Esophagus muscularis mucosa (tissue), 4 donors: ENCODE measurements at places on chromosomes 3 and 15. TPM values are rescaled to one million over a fixed set of nuclear protein-coding genes. Genes with fewer than 3 reads are reported as not detected.
A peak's percentile ranks its signal among the peaks of the same experiment; 100 is the strongest.

The INKA1 gene
- total RNA-seq = 3.5 TPM

The GABRG3 gene
- not detected for total RNA-seq

The CIP2A gene
- total RNA-seq = 2.0 TPM

The CASR gene
- total RNA-seq = not detected

The TM6SF1 gene
- 6.2 TPM for total RNA-seq

The SLC12A8 gene
- total RNA-seq = 0.46 TPM

DNA sequence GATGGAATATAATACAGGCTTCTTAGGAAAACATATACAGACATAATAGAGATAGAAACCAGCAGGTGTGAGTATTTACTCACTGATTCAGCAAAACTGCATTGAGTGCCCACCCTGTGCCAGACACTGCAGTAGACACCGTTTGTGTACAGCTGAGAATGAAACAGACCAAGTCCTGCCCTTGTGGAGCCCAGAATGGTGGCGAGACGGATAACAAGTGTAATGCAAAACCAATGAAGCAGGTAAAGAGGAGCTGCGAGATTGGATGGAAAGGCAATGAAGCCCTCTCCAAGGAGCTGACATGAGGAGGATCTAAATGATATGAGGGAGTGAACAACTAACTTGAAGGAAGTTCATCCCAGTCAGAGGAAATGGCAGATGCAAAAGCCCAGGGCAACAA lies 256.4 kb downstream of the MEX3B start:
- DNase-seq = peak; percentile 84

DNA sequence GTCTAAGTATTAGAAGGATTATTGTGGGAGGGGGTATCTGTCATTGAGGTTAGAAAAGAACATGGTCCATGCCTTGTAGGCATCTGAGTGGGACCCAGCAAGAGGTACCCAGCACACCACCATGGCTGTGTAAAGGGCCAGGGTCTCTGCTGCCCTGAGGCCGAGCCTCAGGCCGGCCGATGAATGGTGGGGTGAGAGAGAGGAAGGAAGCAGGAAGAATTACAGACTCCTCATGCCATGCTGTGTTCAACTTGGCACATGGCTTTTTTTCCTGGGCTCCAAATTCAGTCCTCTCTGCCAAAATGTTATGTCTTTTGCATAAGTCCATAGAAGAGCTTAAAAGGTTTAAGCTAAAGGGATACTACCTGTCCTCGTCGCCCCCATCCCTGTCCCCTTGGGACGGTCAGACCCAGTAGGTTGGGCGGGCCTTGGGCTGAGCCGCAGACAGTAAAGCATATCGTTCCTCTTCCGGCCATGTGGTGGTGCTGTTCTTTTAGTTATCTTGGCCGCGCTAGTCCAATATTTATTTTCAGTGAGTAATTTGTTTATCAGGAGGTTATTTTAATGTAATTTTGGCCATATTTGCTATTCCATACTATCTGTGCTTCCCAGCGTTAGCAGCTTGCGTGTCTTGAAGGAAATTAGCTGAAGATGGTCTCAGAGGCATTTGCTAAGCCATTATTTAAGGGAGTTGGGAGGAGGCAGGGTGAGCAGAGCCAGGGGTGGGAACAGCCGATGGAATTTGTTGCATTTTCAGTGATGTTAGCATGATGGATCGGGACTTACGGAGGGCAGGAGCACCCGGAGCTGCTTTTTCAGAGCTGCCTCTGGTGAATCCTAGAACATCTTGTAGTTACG lies 152.4 kb downstream of the AGBL1 start:
- no peak for DNase-seq

GRCh38 chr3:45309876-45310275 lies 78.5 kb upstream of the LARS2 start:
- no peak for DNase-seq

- DNase-seq = no peak
Observed at GRCh38 chr15:96345560-96346399, 15.3 kb downstream of the NR2F2 start.

DNA sequence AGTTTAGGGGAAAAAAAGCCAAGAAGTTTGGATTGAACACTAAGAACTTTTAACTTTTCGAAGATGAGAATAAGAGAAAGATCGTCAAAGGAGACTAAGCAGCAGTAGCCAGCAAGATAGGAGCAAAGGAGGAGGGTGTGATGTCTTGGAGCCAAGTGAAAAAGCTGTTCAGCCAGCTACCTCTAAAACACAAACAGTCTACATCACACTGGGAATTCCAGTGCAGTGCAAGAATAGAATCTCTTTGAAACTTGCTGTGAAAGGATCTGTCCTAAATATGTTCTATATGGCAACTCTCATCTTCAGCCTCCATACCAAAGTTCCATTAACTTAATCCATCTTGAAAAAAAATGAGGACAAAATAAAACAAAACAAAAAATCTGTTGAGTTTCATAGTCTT lies 541.5 kb downstream of the MAGI1 start:
- DNase-seq = no peak

DNA sequence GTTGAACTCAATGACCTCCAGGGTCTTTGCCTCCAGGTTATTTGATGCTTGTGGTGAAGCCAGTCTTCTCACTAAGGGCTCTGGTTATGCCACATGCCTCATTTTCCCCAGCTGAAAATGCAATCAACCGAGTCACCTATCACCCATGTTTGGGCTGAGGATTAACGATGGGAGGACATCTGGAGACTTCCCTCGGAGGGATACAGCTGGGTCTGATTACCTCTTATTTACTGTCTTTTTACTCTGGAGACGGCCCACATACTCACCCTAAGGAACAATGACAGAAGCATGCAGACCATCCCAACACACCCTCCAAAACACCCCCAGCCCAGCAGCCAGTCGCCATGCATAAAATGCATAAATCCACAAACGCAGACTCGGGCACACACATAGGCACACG lies 187.4 kb downstream of the OPA1 start:
- DNase-seq = no peak

- no peak for DNase-seq
Observed at GRCh38 chr15:75161917-75162414, 39.7 kb upstream of the C15orf39 start.

DNA sequence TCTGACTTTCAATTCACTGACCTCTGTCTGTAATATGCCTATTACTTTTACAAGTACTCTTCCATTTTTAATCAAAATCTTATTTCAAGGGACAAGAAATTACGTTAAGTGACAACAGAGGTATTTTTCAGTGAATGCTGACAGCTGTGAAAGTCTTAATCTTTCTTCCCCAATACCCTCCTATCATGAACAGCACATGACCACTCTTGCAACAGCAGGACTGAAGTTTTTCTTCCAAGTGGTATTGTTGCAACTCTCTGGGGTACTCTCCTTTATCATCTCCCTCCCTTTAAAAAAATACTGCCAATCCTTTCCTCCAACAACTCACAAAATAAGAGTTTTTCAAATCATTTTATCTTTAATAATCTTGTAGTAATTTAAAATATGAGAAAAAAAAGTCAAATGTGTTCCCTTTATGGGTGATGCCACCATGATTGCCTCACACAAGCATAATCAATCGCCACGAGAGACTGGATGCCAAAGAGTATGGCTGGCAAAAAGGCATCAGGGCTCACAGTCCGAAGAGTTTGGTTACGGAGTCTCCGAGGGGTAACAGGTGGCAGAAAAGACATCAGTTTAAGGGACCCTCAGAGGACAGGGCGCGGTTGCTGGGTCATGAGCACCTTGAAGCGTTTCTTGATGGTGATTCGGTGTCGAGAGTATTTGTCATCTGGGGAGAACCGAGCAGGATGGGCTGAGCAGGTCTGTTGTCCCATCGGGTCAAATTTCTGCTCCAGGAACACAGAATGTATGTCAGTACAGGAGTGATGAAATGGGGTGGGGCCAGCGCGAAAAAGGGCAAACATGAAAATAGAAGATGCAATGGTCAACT lies 1.3 kb downstream of the NOP10 start:
- no peak for DNase-seq

GRCh38 chr15:40365016-40365415 lies 7.0 kb downstream of the DISP2 start:
- DNase-seq = no peak

DNA sequence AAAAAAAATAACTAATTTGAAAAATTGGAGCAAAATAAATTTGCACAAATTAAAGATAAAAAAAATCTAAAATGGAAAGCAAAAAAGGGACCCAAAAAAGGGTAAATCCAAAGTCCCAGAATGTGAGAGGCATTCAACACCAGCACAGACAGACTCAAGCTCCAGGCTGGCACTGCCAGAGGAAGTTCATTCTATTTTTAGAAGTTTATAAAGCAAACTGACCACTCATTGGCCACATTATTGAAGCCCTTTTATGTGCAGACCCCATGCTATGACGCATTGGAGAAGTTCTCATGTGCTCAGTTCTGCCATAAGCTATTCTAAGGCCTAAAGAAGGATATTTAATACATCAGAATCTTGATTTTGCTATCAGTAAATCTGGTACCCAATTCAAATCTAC lies 17.6 kb upstream of the BOC start:
- DNase-seq = no peak

GRCh38 chr3:35383719-35384555 lies 255.4 kb upstream of the ARPP21 start:
- no peak for DNase-seq

- DNase-seq = no peak
Observed at GRCh38 chr3:124886168-124887056, 753 bp downstream of the ITGB5 start.

- DNase-seq = no peak
Observed at GRCh38 chr15:37524601-37525000, 409.8 kb upstream of the TMCO5A start.

GRCh38 chr3:143594206-143594605 lies 254.1 kb downstream of the SLC9A9 start:
- DNase-seq = no peak
